ENCODE measurements at places on chromosomes 16 and 17.

GRCh38 chr17:61621317-61621716 is 30.3 kb upstream of the NACA2 start:
- no peak for DNase-seq

- no peak for DNase-seq
These were observed 25.0 kb downstream of the RAB11FIP4 start for GRCh38 chr17:31416503-31416923.

DNA sequence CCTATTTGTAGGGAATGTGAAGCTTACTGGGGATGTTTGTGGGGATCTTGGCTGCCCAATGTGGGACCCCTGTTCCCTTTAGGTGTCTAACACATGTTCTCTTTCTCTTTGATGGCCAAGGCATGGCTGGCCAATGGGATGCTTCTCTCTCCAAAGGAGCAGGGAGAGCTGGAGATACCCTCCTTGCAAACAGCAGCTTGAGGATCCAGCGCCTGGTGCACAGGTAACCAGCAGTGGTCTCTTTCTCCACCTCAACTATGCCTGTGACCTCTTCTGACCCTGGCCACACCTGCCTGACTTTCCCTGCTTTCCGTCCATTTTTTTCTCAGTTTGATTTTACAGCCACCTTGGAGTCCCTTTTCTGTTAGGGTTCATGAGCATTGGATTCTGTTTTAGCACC is 16.8 kb upstream of the NKD1 start:
- no peak for DNase-seq

DNA sequence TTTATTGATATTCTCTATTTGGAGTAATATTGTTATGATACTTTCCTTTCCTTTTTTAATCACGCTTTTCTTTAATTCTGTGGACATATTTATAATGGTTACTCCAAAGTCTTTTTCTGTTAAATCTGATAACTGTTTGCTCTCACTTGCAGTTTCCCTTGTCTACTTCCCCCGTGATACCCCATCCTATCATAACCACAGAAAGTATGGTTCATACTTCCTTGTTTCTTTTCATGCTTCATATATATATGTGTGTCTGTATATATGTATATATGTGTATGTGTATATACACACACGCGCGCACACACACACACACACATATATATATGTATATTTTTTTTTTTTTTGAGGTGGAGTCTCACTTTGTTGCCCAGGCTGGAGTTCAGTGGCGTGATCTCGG is 23.5 kb downstream of the SPECC1 start:
- DNase-seq: no peak

DNA sequence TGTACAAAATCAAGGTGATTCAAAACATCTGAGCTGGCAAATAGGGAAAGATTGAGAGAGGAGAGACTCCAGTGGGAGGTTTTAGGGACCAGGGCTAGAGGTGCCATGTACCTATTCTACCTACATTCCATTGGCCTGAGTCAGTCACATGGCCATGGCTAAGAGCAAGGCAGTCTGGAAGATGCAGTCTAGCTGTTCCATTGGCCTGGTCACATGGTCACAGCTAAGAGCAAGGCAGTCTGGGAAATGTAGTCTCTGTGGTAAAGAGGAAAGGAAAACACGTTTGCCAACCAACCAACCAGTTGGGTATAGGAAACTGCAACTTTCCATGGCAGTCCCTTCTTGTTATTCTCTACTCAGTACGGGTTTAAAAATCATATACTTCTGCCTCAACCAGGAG is 369.1 kb downstream of the XYLT1 start:
- DNase-seq: peak; percentile 8

DNA sequence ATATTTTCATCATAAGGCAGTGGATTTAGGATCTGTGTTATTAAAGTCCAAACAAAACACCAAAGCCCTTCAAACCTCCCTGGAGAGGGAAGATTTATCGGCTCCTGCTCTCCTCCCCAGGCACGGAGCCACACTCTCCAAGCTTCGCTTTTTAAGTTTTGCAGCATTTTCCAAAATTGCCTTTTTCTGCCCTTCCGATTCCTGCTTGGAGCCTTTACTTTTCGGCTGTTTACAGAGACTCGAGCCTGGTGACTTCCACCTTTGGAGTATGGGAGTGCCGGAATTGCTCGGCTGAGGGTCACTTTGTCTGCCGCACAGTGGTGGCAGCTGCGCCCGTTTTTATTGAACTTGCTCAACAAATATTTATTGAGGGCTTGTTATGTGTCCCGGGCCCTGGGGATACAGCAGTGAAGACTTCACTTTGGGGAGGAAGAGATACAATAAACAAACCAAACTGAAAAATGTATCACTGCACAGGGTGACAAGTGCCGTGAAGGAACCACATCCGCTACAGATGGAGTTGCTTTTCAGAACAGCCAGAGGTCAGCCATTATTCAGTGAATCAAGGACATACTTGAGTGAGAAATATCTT is 185.5 kb downstream of the NTN1 start:
- no peak for DNase-seq

DNA sequence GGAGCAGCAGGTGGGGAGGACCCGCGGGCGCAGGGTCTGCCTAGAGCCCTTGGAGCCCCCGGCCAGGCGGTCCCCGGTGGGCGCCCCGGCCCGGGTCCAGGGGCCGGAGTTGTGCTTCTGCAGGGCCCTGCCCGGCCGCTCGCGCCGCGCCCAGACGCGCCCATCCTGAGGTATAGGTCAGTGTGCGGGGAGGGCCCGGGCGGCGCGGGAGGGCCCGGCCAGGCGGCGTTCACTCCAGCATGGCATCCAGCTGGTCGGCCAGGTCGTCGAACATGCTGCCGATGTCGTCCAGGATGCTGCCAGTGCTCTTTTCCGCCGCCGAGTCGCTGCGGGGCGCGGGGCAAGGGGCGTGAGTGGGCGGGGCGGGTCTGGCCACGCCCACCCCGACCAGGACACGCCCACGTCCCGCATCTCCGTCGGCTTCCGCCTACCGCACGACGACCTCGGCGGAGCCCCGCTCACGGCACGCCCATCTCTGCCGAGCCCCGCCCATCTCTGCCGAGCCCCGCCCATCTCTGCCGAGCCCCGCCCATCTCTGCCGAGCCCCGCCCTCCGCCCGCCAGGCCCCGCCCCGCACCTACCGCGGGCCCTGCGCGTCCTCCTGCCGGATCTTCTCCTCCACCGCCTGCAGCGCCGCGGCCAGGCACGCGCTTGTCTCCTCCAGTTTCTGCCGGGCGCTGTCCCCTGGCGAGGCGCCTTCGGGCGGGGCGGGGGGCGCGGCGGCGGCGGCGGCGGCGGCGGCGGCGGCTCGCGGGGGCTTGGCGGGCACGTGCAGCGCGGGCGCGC is 17.9 kb downstream of the CASKIN1 start:
- DNase-seq: peak; percentile 46

DNA sequence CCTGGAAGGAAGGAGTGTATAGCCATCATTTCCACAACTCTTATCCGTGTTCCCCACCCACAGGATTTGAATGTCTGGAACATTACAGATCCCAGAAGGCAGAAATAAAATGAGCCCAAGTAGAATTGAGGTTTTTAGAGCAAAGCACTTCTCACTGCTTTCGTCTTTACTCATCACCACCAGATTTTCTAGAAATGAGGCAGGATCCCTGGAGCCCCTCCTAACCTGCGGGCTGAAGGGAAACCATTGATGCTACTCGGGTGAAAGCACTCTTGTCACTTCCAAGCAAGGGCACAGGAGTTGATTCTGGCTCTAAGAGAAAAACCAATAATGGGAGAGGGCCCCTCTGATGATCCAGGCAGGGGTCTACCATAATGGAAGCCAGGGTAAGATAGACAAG is 2.8 kb upstream of the ALDOC start:
- no peak for DNase-seq

DNA sequence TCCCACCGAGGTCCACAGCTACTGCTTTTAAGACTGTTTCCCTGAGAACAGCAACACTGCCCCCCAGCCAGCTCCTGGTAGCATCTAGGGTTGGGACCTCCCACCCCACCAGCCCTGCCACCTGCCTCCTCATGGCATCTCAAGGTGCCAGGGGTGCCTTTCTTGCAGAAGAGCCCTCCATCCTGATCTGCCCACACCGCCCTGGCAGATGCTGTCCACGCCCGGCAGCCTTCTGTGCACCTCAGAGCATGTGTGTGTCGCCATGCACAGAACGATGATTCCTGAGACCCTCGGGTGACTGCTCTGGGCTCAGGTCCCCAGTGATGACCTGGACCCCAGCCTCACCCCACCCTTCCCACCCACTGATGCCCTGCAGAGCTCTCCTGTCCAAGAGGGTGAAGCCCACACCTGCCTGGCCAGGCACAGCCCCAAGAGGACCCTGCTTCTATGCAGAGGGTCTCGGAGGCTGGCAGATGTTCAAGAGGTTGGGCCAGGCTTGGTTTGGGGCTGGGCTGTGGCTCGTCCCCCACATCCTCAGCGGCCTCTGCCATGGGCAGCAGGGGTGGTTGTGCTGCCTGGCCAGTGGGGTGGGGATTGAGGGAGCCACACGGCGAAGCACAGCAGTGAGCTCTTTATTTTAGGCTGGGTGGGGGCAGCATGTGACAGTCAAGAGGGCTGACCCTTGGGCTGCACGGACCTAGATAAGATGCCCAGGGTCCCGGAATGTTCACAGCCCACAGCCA is 5.2 kb upstream of the SPATA2L start:
- no peak for DNase-seq

- no peak for DNase-seq
These were observed 5.9 kb downstream of the MTMR4 start for GRCh38 chr17:58508341-58509067.

DNA sequence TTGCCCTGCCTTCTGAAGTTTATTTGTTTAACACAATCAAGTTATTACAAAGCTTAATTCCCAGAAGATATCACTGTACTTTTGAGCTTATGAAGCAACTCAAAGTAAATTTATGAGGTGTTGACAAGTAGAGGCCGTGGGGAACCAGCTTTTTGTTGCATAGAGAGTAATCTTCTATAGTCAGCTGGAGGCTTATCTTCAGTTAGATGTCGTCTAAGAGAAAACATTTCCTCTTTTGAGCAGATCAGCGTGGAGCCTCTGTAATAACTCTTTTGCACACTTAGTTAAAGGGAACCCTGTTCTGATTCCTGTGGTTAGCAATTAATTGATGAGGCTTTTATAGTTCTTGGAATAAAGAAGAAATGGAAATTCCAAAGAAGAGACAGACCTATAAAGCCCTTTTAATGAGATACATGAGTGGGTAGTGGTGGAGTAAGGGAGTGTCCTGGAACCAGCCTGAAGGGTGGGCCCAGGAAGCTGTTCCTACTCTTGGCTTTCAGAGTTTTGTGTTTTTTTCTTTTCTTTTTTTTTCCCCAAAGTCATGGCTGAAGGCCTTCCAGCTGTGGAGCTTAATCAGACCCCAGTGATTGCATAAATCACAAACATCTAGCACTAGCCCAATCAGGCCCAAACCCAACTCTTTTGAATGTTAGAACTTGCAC is 28.9 kb upstream of the MAP3K14 start:
- peak; percentile 63 for DNase-seq

GRCh38 chr16:57807968-57808528 is 5.8 kb upstream of the KIFC3 start:
- DNase-seq: peak; percentile 69

Data from fibroblast of skin of back (primary cell).